ENCODE measurements at places on chromosomes 12 and 14.

DNA sequence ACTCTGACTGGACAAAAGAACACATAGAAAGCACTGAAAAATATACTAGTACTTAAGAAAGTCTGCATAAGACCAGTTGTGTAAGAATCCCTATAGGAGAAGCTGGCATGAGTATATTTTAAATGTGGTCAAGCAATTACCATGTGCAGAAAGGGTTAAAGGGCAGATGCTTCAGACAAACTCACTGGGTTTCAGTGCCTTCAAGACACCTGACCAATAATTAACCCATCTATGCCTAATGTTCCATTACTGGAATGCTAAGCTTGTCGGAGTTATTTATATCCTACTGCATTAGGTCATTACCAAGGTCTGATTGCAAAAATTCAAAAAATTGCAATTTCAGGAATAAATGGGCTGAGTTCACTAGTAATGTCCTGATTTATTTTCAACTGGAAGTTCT is 41.3 kb downstream of the HNRNPC start:
- no peak for DNase-seq

DNA sequence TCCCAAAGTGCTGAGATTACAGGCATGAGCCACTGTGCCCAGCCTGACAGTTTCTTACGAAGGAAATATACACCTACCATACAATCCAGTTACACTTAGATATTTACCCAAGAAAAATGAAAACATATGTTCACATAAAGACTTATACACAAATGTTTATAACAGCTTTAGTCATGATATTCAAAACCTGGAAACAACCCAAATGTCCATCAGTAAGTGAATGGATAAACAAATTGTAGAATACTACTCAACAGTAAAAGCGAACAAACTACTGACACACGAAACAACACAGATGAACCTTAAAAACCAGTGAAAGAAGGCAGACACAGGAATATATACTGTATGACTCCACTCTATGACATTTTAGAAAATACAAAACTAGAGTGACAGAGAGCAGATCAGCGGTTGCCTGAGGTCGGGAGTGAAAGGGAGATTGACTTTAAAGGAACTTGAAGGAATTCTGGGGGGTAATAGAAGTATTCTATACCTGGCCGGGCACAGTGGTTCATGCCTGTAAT is 83.6 kb downstream of the SPRING1 start:
- no peak for DNase-seq

GRCh38 chr12:29278673-29279420 is 102.1 kb downstream of the ERGIC2 start:
- DNase-seq = no peak

DNA sequence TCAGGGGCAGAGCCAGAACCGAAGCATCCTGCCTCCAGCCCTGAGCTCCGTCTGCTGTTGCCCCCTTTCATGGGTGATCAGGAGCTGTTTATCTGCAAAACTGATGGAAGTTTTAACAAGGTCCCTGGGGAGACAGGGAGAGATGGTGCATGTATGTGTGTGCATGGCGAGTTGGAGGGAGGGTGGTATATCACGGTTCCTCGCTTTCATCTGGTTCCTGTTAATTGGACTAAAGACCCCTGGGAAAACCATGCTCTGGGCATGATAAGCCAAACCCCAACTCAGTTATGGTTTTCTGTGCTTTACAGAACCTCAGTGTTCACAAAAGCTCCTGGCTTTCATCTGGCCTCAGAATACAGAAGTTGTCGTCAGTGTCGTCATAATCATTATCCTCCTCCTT is 133.6 kb downstream of the KSR2 start:
- no peak for DNase-seq

DNA sequence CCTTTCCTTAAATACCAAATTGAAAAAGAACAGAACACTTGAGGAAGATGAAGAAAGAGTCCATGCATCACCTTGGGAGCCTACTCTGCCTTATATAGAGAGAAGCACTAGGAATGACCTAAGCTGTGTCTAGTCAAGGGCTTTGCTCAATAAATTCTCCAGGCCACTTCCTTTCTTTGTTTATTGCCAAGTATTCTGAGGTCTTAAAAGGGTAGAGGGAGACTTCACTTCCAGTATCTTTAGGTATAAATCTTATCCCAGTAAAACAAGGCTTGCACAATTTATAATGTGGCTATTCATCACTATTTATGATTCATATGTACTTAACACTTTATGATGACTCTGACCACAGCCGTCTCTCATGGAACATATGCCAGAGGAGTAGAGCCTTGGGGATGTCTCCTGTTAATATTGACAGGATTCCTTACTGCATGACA is 85.1 kb upstream of the ARHGAP5 start:
- no peak for DNase-seq

GRCh38 chr12:130881046-130881445 is 9.2 kb downstream of the RAN start:
- DNase-seq = no peak

DNA sequence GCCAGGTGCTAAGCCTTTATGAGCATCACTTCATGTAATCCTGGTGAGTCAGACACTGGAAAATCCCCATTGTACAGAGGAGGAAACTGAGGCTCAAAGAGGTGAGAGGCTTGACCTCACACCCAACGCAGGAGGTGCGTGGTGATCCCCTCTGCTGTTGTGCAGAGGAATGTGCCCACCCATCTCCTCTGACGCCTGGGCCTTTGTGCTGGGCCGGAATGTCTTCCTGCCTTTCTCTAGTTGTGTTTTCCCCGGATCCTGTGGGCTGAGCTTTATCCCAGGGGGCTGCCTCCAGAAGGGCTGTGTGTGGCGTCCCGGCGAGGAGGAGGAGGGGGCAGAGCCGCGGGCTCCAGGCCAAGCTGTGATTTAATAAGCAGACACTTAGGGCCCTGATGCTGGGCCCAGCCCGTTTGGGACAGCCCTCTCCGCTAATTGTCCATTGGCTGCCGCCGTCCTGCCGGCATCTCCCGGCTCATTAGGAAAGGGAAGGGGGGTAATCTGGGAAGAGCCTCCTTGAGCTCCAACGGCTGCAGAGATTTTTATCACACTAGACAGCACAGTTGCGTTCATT is 653.6 kb downstream of the MED13L start:
- DNase-seq = no peak

GRCh38 chr12:93886533-93887511 is 209.6 kb downstream of the CRADD start:
- DNase-seq = no peak

DNA sequence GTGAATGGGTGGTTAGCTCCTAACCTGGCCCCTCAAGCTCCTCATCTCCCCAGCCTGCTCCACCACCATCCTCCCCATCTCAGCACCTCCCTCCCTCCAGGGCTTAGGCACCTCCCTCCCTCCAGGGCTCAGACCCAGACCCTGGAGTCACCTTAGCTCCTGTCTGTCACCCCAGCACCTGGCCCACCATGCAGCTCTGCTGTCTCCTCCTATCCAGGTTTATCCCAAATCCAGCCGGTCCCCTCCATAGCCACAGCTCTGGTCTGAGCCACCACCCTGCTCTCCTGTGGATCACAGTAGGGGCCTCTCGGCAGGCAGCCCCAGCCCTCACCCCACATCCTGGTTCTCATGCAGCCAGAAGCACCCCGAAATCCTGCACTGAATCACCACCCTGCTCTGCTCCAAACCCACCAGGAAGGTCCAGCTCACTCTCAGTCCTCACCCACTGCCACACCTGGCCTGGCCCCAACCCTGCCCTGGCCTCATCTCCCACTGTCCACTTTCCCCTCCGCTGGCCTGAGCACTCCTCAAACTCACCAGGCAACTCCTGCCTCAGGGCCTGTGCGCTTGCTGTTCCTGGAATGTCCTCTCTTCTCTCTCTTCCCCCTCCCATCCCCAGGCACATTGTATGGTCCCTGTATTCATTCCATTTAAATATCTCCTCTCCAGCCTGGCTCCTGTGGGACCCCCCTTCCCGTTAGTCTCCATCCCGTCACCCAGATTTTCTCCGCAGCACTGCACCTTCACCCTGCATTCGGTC is 62.6 kb downstream of the DIO3 start:
- DNase-seq = no peak

DNA sequence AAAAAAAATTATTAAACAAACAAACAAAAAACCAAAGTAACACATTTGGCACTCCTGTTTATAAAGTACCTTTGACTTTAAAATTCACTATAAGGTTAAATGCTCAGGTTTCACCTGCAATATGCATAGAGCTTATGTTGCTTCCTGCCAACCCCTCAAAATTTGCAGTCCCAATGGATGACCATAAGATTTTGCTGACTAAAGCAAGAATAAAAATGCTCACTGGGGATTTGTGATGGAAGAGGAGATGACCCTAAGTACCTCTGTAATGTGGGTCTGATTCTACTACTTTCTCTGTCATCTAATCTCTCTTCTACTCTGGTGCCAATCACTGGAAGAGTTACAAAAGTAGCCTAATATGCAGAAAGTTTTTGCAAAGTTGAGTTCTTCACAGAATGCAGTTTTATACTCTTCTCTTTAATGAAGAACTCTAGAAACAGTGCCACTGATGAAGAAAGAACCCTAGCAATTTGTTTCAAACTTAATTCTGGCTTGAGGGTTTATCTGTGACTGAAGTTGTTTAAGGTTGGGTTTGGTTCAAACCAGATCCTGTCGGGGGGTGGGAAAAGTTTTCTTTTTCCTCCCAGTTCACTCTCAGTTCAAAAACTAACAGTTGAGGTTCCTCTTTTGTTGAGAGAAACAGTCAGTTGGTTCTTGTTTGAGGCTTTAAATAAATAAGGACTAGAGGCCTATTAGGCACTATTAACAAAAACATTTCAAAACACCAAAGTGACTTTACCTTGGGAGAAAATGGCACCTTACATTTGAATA is 10.9 kb downstream of the WASHC3 start:
- no peak for DNase-seq

DNA sequence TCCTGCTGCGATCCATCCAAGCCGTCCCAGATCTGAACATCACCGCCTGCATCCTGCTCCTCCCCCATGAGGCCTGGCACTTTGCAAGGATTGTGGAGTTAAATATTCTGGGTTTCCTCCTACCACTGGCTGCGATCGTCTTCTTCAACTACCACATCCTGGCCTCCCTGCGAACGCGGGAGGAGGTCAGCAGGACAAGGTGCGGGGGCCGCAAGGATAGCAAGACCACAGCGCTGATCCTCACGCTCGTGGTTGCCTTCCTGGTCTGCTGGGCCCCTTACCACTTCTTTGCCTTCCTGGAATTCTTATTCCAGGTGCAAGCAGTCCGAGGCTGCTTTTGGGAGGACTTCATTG is 8.2 kb downstream of the BDKRB1 start:
- no peak for DNase-seq

GRCh38 chr14:103314496-103315277 is 19.4 kb upstream of the EIF5 start:
- DNase-seq = no peak

DNA sequence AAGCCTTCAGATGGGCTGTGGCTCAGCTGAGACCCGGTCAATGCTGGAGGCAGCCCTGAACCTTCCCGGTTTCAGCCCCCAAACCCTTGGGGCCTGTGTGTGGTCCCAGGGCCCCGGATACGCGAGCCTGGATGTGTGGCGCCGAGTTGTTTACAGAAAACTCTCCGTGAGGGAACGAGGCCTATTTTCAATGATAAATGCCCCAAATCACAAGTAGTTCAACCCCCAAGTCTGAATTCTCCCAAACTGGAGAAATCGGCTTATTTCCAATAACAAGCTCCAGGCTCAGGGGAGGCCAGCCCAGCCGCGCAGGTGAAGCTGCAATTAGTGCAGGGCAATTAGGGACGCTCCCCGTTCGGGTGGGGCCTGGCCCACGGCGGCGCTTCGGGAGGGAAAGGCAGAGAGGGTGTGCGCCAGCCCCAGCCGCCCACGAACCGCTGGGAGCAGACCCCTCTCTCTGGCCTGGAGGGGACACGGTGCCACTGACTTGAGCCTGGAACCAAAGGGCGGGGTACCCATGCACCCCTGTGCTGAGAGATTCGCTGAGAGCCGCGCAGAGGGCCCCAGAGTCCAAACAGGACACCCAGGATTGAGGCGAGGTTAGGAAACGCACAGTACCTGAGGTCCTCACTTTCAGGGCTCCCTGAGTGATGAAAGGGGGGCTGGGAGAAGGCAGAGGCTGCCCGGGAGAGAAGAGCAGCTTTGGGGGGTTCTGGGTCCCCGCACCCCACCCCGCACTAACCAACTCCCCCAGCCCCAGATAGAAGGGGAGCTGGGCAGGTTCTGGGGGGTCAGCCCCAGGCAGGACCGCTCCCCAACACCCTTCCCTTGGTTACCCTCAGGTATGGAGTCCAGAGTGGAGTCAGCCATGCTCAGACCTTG is 14.2 kb upstream of the ANKRD9 start:
- peak; percentile 67 for DNase-seq

DNA sequence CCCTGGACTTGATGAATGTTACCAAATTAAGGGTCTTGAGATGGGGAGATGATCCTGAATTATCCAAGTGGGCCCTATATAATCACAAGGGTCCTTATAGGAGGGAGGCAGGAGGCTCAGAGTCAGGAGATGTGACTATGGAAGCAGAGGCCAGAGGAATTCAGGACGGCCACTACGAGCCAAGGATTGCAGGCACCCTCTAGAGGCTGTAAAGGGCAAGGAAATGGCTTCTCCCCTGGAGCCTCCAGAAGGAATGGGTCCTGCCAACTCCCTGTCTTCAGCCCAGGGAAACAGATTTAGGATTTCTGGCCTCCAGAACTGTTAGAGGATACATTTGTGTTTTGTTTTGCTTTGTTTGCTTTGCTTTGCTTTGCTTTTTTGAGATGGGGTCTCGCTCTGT is 8.8 kb downstream of the BDKRB1 start:
- DNase-seq = no peak

DNA sequence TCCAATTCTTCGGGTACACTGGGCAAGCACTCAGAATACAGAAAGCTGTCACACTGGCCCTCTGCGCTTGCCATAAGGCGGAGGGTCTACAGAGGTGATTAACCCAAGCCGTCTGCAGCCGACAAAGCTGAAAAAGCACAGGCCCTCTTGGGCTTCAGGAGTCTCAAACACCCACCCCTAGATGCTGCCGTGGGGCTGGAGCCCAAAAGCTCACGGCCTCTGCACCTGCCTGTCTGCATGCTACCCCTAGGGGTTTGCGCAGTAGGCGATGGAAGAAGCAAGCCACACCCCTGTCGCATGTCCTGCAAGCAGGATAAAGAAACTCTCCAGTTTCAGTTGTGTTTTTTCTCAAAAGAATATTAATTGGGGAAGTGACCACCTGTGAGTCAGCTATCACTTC is 118.8 kb upstream of the PLEKHA5 start:
- DNase-seq = no peak

GRCh38 chr12:9039397-9039977 is 50.1 kb downstream of the KLRG1 start:
- no peak for DNase-seq

DNA sequence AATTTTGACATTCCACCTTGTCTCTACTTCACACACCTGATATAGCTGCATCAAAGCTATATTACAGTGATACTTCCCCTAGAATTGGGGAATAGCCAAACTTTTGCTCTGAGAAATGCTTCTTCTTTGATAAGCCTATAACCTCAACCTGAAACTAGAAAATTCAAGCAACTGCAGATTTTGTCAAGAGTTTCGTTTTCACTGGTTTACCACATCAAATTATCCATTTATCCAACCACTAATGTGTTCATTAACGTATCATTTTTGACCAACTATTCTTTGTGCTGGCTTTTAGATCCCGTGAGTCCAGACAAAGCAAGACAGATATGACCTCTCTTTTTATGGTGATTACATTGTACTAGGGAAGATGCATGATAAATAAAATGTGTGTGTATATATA is 13.5 kb upstream of the TAS2R46 start:
- no peak for DNase-seq

GRCh38 chr14:20610002-20610765 is 19.0 kb upstream of the RNASE12 start:
- peak; percentile 63 for DNase-seq

GRCh38 chr14:91299121-91300115 is 54.9 kb upstream of the GPR68 start:
- DNase-seq = no peak

Data from NCI-H1436 (cell line).